ENCODE measurements at places on chromosomes 1 and 21.

GRCh38 chr1:244085891-244086290 lies 34.8 kb downstream of the ZBTB18 start:
- no peak for DNase-seq

DNA sequence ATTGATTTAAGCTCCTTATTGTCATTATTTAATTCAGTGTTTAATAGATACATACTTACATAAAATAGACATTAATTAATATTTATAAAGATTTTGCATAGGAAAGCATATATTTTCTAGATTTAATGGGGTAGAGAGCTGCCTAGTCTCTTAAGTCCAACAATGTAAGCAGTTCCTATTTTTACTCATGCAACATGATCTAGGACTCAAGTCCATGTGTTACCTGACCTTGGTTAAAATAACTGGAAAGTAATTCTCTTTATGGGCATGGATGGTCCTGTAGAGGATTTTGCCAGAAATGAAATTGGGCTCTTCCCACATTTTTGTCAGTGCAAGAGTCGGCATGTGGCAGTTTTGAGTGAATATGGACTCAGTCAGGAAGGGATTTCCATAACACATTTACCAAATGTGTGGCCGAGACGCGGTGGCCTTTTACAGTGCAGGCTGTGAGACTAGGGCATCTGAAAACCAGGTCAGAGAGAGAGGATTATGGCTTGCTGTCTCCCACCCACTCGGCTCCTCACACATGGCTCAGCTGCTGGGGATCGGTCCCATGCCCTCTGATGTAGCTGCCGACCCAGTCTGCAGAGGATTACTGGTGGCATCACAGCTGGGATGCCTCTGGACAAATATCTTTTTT lies 6.2 kb upstream of the KIF1B start:
- no peak for DNase-seq

GRCh38 chr1:39047374-39048229 lies 21.5 kb downstream of the NDUFS5 start:
- DNase-seq: no peak

DNA sequence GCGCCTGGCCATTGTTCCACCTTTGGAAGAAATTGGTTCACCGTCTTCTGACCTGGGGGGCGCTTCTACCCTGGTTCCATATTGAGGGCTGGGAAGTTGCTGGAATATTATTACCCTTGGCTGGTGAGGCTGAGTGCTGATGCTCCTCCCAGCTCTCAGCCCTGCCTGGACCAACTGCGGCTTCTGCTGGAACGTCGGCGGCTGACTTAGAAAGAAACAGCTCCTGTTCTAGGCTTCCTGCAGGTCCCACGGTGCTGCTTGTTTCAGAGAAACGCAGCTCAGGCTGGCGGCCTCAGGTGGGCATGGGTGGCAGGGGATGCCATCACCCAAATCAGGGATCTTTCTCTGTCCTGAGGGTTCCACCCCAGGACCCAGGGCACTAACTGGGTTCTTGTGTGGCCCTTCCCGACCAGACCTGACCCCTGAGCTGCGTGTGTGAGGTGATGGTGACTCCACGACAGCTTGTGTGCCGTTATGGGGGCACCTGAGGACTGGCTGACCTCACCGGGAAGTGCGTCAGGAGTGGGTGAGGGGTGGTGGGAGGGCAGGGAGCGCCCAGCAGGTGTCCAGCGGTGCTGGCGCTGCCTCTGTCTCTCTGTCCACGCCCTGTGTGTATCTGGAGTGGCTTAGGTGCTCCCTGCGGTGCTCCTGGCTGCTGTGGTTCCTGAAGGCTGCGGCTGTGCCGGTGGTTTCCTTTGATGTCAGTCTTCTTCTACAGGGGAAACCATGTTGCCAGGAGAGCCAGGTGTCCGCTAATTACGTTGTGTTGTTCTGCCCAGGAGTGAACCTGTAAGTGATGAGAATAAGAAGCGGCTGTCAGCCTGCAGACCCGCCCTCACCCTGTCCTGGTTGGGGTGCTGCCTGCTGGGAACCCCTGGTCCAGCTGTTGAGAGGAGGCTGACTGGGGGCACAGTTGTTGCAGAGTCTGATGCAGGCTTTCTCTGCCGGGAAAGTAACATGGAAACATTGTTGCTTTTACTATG lies 8.9 kb downstream of the SKI start:
- DNase-seq: peak; percentile 46

- no peak for DNase-seq
These were observed 10.8 kb downstream of the MCL1 start for GRCh38 chr1:150568594-150568966.

- DNase-seq: no peak
These were observed 13.8 kb downstream of the FAM78B start for GRCh38 chr1:166152978-166153377.

- DNase-seq: no peak
These were observed 7.2 kb downstream of the KCNN3 start for GRCh38 chr1:154862907-154863306.

- no peak for DNase-seq
These were observed 267.8 kb downstream of the C1orf94 start for GRCh38 chr1:34444516-34444915.
